Stimulated activated CD4-positive, alpha-beta T cell treated with anti-CD3 and anti-CD28 coated beads, Interleukin-15, amount 100 ng/mL, for 1 hour (primary cell): ENCODE measurements at places on chromosomes 2 and 18.

DNA sequence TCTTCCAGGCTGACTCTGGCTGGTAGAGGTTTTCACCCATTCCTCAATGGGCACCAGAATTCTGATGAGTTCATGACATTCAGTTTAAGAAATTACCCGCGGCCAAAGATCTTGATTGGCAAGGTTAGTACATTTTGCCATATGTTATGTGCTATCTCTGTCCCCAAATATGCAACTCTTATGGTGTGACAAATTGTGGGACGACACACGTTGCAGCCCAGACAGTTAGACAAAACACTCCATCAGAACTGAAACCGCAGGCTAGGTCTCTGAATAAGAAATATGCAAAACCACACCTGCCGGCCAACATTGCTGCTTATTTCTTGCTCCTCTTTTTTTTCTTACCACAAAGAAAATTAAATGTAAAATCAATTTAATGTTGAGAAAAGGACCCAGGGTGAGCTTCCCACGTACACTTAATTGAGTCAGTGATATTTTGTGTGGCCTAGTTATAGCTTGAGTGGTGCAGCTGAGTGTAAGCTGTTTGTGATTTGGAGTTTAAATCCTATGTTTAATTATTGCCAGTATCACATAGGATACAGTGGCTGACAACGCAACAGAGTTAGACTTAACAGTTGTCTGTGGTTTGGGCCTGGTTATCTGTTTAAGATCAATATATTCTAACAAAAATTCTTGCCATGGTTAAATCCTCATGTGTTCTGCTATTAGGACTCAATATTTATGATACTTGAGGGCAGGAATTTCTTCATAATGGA is 35.7 kb upstream of the LTBP1 start:
- no peak for DNase-seq

- DNase-seq = no peak
Observed at GRCh38 chr2:101820519-101820918, 123.0 kb downstream of the MAP4K4 start.

DNA sequence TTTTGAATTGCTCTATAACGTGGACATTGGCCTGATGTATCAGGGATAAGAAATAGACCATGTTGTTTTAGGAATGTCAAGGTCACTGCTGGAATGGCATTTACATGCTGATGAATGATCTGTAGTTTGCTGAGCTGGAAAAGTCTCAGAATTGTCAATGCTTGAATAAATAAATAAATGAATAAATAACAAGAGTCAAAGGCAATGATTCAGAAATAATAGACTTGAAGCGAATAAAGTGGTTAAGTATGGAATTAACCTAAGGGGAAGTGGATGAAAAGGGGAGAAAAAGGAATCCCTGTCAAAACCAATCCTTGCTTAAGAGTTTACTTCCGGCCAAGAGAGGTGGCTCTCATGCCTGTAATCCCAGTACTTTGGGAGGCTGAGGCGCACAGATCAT is 1620.0 kb downstream of the SUCLG1 start:
- DNase-seq = no peak

- no peak for DNase-seq
Observed at GRCh38 chr18:52002600-52002999, 337.4 kb upstream of the DCC start.

GRCh38 chr2:163132850-163133249 is 294.3 kb upstream of the KCNH7 start:
- DNase-seq = no peak

GRCh38 chr2:159851941-159852340 is 53.9 kb upstream of the CD302 start:
- DNase-seq = no peak

- DNase-seq = no peak
Observed at GRCh38 chr2:64234150-64234549, 89.9 kb upstream of the PELI1 start.

- no peak for DNase-seq
Observed at GRCh38 chr2:54968561-54969218, 81.6 kb downstream of the RTN4 start.

DNA sequence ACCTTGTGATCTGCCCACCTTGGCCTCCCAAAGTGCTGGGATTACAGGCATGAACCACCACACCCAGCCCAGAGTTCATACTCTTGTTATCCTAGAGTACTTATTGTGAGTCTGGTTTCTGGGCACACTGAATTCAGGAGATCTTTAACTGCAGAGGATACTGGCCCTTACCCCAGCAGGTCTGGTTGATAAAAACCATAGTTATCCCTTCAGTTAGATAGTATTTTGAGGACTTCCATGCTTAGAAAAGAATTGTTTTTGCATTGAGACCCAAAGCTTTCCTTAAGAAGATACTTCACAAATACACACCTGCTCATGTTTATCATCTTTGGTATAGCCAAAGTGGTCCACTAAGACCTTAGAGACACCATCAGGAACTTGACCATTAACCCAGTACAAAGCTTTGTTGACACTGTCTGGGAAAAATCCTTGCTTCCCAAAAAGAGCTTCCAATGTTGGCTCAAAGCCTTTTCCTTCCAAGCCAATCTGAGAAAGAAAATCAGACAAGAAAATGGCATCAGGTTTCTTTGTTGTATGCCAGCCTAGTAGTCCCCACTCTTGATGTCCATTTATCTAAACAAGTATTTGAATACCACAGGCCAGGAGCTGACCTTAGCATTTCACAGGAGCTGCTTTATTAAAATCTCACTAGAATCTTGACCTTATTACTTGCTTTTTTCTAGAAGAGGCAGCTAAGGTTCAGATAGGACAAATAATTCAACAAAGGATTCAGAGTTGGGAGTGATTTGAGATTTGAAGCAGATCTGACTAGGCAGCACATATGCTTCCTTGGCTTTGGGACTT is 17.2 kb downstream of the APOB start:
- DNase-seq = no peak

- no peak for DNase-seq
Observed at GRCh38 chr2:69831354-69831905, 2.0 kb downstream of the GMCL1 start.

GRCh38 chr2:229715895-229716507 is 1.6 kb upstream of the DNER start:
- DNase-seq = no peak

DNA sequence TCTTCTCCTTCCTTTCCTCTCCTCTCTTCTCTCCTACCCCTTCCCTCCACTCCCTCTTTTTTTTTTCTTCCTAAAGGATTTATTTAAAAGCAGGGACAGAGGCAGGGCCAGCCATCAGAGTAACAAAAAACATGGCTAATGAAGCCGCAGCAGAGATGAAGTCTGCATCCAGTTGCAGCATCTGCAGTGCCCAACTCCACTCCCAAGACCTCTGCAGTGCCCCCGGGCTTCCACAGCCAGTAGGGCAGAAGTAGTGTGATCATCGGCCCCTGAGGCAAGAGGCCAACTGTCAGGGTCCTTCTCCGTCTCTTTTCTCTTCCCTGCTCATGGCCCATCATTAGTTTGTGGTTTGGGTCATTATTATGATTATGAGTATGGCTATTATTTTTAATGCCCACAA is 4.2 kb upstream of the EGR4 start:
- DNase-seq = no peak

DNA sequence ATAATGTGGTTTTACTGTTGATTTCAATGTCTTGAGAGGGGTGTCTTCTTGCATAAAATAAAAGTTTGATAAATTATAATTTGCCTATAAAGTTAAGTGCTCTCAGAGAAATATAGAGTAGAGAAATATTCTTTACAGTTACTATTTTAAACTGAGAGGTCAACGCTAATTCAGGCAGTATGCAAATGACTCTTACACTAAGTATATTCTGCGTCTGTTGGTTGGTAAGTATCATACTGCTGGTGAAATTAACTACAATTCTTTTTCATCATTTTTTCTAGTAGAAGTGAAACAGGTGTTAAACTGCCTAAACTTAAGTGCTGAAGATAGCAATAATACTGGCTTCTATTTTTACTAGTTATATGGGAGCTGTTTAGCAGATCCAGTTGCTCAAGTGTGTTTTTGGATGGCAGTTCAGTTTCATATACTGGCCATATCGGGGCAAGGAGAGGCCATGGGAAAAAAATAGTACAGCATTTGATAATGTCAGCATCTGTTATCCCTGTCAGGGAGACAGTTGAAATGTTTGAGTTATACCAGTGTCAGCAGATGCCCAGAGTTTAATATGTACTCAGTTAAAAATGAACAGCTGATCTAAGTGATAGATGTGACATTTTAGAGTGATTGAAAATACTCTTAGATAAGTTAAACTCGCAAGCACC is 86.2 kb downstream of the MIB1 start:
- DNase-seq = no peak

DNA sequence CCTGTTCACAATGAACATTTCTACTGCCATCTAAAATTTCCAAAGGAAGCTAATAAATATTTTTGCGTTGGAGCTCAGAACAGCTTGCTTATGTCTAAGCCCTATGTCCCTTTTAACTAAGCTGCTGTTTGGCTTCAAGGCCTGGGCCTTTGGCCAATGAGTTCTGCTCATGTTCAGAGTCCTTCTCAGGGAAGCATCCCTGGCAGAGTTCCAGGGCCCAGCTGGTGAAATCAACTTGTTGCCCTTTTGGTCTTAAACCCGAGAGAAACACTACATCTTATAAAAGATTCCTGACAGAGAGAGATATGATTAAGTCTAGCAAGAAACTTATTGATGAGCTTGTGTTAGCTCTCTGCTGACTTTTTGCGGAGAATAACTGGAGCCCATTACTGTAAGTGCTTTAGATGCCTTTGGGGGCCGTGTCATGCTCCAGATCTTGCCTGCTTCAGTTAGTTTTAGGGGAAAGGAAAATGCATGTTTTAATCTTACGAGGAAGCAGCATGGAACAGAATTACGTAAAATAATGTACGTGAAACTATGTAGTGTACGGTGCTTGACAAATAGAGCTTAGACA is 102.5 kb upstream of the NOSTRIN start:
- no peak for DNase-seq

GRCh38 chr2:240810199-240810598 is 9.8 kb downstream of the KIF1A start:
- DNase-seq = no peak

DNA sequence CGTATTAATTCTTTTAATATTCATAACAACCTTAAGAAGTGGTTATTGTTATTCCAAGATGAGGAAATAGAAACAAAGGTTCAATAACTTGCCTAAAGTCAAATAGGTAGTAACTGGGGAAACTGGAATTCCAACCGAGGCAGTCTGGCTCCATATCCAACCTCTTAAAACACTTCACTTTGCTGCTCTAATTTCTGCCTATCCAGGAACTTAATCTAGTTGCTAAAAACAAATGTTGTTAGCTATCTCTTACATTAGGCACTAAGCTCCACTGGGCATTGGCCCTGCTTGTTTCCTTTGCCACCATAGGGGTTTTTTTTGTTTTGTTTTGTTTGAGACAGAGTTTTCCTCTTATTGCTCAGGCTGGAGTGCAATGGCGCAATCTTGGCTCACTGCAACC is 24.8 kb downstream of the ERLEC1 start:
- DNase-seq = no peak

DNA sequence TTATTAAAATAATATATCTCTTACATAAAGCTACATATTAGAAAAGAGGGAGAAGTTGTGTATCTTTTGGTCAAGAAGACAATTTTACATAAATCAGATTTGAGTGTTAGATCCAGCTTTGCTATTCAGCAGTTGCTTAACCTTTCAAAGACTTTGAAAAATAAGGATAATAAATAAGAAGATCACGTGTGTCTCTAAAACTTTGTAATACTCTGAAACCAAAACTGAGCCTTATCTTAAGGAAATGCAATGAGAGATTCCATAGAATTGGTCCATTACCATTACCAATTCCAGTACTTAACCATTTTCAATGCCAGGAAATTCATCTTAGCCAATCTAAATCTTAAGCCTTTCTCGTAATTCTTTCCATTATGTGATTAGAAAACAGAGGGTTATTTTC is 89.2 kb upstream of the COL5A2 start:
- no peak for DNase-seq

DNA sequence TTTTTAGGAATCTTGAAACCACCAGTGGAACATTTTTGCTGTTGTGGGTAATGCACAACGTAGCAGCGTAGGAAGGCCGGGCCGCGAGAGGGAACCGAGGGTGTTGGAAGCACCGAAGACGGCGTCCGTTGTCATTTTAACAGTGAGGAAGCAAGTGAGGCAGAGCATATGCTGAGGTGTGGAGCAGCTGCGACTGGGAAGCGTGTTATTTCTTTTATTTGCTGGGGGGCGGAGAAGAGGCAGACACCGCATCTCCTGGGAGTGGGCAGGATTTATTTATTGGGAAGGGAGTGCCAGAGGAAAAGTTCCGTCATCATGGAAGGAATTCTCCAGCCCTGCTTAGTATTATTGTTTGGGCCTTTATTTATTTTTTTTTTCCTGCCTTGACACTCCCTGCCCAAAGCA is 232.8 kb downstream of the KLHL29 start:
- DNase-seq = no peak

DNA sequence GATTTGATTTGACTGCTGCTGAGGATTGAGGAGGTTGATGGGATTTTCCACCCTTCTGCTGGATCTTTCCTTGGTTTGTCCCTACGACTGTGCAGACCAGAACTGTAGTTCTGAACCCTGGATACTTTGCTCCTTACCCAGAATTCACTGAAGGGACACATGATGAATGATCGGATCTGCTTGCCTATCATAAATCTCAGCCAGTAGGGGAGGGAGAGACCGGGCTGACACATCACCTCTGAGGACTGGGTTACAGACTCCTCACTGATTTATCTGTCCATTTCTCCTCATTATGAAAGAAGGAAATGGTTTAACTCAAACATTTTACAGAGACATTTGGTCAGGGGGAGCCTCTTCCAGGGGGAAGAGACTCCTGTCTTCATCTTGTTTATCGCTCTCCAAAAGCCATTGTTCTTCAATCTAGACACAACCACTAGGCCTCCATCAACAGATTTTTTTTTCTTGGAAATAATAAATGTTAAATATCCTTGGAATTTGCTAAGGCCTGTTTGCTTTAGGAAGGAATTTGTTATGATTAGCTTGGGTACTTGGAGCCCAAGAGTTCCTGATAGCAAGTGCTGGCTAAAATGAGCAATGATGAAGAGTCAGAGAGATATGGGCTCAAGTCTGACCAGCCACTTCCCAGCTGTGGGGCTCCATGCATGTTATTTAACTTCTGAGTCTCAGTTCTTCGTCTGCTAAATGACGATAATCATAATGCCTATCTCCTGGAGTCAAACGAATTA is 925.5 kb downstream of the SLC4A3 start:
- no peak for DNase-seq

- DNase-seq = no peak
Observed at GRCh38 chr2:225590932-225591331, 191.4 kb downstream of the NYAP2 start.

GRCh38 chr2:240640939-240641338 is 15.7 kb downstream of the GPR35 start:
- DNase-seq = no peak
